ENCODE measurements at places on chromosomes 7 and 10.

- DNase-seq: no peak
These were observed 994 bp upstream of the MAGI2 start for GRCh38 chr7:79454361-79454960.

DNA sequence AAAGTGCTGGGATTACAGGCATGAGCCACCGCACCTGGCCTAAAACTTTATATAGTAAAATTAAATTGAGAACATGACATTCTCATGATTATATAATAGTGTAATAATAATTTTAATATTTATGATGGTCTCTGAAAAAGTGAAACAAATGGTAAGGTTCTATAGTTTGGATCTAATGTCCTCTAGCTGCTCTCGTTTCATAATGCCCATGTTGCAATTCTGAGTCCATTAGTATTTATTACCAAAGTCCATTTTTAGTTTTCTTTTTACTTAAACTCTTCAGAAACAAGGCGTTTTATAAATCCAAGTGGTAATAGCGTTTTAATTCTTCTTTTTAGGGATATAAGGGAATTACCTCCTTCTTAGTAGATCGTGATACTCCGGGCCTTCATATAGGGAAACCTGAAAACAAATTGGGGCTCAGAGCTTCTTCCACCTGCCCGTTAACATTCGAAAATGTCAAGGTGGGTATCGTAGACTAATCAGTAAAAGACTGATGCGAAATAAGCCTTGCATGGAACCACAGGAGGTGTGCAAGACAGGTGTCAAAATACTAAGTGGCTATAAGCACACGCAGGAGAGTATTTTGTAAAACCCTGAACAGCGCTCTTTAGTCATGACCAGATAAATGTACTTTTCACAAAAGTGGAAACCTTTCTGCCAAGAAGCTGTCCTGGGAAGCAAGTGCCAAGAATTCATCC lies 34.1 kb downstream of the ACADSB start:
- DNase-seq: no peak

- no peak for DNase-seq
These were observed 41.4 kb downstream of the GSDME start for GRCh38 chr7:24715661-24716479.

DNA sequence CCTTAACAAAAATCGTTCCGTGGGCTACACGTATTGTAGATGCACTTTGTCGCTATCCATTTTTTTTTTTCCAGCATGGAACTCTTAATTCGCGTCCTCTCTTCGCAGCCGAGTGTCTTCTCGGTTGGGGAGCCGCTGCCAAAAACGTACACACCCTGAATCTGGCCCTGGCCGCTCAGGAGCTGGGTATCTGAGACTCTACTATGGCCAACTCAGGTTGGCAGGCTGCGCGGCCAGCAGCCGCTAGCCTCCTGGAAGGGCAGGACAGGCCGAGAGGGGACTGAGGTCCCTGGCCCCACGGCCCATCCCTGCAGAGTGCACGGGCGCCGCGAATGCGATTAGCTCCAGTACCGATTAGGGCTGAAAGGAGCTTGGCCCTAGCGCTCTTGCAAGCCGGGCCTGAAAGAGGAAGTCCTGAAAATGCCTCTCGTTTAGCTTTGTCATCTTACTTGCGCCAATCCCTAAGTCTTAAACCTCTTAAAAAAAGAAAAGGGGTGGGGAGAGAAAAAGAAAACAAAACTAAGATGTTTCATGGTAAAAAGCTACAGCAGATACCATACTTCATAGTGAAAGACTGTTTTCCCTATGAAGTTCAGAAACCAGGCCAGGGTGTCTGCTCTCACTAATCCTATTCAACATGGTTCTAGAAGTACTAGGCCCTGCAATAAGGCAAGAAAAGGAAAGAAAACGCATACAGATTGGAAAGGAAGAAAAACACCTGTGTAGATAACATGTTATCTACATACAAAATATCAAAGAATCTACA lies 113.2 kb upstream of the RHEB start:
- DNase-seq: peak; percentile 75

DNA sequence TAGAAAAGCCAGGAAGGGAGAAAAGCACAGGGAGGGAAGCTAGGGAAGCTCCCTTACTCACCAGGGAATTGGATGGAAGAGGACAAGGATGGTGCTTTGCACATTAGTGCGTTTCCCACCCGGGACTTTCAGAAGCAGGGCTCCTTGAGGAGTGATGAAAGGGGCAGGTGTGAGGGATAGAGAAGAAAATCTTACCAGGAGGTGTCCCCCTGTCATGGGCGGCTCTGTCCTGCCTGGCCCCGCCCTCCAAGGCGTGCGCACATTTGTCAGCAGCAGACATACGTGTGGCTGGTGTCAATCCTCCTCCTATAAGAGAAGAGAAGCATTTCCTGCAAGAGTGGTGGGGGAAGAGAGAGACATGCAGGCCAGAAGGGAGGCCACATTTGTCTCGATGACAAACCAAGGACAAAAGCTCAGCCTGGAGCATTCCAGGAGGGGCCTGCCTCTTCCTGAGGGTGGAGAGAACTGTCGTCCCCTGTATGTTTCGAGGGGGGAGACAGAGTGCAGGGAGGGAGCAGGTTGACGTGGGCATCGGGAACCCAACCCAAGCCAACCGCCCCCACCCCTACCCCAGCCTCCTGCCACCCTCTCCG lies 47.4 kb upstream of the COMTD1 start:
- DNase-seq: no peak

GRCh38 chr10:24208661-24209431 lies at the start of gene KIAA1217:
Gene KIAA1217, plus strand, starts transcription at chr10:24209138. Its CDS starts 56 bp downstream, at chr10:24209194.
- DNase-seq: no peak

- no peak for DNase-seq
These were observed 8.3 kb downstream of the HOXA4 start for GRCh38 chr7:27122077-27122910.

DNA sequence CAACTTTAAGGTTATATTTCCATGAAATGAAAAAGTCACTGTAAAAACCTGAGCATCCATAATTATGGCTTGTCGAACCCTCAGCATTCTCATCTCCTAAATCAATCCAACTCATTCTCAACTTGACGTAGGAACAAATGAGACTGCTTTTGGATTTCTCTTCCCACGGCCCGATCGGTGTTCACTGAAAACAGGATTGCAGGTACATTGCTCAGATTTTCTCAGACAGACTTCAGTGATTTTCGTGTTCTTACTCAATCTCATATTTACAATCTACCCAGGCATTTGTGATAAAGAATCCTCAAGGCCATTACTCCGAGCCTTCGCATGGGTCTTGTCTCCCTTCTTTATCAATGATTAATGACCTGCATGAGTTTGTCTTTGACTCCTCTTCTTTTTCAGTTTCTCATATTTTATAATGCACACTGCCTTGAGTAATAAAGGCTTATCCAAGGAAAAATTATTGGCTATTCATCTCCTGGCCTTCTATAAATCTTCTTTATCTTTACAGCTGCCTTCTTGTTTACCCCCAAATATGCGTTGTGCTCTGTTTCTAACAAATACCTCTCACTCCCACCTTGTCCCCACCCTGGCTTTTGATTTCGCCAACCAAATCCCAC lies 90.4 kb upstream of the MYO3A start:
- no peak for DNase-seq

DNA sequence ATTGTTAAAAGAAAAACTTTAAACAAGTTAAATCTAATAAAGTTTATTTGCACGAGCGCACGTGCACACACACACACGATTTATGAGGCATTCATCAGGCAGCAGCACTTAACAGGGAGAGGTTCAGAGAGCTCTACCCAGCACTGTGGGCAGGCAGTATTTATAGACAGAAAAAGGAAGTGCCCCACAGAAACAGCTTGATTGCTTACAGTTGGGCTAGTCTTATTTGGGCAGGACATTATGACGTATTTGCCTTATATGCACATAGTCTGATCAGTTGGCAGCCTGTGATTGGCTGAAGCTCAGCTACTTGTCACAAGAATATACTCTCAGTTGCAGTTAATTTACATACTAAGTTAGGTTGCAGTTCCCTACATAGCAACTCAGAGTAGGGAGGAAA lies 1.2 kb upstream of the SDHAF3 start:
- DNase-seq: peak; percentile 34

DNA sequence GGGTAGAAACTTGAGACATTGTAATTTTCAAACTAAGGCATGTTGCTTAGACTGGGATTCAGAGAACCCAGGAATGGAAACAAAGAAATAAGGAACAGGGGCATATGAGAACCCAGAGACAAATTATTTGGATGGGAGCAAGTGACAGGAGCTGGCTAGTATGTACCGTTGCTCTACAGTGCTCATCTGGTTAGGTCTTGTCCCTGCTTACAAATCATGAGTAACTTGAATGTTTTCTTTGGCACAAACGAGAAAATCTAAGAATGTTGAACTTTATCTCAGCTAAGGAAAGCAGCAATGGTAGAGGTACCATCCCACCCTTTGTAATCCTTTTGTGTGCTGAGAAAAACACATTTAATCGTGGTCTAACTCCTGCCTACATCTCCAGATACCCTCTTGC lies 116.0 kb upstream of the IMMP2L start:
- DNase-seq: no peak

- no peak for DNase-seq
These were observed 48.6 kb downstream of the EXOC4 start for GRCh38 chr7:133301444-133301843.

GRCh38 chr10:5469353-5470061 lies 29.9 kb downstream of the CALML5 start:
- DNase-seq: no peak

- no peak for DNase-seq
These were observed 10.7 kb downstream of the ZDHHC16 start for GRCh38 chr10:97456686-97457065.

DNA sequence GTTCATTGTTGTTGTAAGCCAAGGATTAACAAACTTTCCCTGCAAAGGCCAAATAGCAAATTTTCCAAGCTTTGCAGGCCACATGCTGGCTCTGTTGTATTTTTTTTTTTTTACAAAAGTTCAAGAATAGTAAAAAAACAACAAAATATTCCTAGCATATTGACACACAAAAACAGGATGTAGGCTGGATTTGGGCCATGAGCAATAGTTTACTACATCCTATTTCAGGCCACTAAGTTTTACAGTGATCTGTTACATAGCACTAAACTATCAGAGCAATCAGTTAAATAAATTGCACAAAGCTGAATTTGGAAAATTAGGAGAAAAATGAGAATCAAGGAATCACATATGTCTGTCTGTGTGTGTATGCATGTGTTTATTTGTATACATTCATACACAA lies 491.8 kb upstream of the GHITM start:
- DNase-seq: no peak

GRCh38 chr10:13792006-13792405 lies 205.2 kb downstream of the PRPF18 start:
- DNase-seq: no peak

DNA sequence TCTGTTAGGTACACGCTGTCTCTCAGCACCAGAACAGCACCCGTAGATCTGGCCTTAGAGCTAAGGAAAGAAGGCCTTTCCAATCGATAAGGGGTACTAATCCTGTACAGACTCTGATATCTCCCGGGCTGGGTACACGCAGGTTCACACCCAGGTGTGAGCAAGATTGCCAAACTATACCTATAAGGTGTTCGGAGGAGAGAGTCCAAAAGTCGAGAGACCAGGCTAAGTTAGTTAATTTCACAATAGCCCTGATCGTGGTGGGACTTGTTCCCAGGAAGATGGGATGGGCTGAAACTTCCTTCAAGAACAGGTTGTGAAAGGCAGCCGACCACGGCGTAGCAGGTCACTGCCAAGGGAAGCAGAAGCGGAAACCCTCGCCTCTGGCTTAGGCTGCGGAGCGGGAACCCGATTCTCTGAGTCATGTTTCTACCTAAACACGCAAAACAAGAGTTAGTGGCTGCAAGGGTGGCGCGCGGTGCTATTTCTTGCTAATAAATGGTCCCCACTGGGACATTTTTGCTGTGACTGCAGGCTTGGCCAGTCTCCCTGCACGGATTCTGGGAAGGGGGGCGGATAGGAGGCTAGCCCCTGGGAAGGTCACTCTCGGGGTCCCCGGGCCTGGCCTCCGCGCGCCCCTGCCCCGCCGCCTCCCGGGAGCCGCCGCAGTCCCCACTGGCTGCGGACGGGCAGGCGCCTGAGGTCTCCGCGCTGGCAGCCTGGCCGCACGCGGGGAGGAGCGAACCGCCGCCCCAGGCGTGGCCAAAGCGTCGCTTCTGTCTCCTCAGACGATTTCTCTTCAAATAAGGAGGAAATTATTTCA lies 75.4 kb upstream of the PDSS1 start:
- DNase-seq: no peak

- DNase-seq: no peak
These were observed 472.9 kb upstream of the COBL start for GRCh38 chr7:51789489-51789888.

- DNase-seq: no peak
These were observed 92.0 kb upstream of the AHR start for GRCh38 chr7:17206349-17206905.

DNA sequence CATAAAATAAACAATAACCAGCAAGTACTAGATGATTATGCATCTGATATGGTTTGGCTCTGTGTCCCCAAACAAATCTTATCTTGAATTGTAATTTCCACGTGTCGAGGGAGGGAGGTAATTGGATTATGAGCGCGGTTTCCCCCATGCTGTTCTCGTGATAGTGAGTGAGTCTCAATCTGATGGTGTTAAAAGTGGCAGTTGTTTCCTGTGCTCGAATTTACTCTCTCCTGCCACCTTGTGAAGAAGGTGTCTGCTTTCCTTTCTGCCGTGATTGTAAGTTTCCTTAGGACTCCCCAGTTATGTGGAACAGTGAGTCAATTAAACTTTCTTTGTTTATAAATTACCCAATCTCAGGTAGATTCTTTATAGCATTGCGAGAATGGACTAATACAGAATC lies 15.1 kb downstream of the CNTNAP2 start:
- no peak for DNase-seq

DNA sequence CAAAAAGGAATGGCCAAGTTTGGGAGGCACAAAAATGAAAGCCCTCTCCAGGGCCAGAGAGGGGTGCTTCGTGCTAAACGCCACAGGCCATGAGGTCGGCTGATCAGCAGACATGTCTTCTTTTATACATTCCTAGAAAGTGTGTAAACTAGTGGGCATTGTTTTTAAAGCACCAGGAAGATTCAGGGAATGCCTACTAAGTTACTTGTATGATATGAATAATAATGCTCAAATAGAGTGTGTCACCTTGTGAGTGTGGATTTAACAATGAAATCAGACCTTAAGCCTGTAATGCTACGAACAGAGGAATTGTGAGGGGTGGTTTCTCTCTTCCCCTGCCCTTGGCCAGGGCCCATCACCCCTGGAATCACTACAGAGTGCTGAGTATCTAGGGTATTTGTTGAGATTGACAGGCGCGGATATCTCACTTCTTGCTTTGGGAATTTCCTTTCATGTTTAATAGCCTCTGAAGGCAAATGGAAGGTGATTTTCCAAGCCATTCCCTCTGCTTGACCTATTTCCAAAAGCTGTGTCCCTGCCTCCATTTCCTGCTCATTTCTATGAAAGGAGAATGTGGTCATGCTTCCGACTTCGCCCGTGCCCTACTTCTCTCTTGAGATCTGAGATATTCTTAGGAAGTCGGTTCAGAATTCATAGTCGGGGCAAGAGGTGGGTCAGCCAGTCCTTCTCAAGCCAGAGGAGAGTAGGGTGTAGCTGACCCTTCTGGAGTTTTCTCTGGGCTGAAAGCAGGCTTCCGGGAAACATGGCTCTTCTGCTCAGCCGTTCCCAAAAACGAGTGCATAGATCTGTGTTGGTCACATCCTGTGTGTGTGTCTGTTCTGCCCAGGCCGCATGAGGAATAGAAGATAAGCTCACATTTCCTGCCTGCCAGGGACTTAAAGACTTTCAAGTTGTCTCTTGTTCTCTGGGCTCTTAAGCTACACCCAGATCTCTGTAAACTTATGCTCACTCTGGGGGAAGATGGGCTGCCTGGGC lies 167.8 kb upstream of the ITGB1 start:
- DNase-seq: peak; percentile 76

- DNase-seq: no peak
These were observed 144.4 kb downstream of the PTPN20 start for GRCh38 chr10:47055386-47056246.

- no peak for DNase-seq
These were observed 25.3 kb downstream of the ANXA8 start for GRCh38 chr10:47458466-47459154.

Measured in CD4-positive, alpha-beta T cell treated with Interleukin-17A for 1 hour (primary cell).